SW480 (cell line): ENCODE measurements at places on chromosomes 7 and 10.

- no peak for DNase-seq
These were observed 242.6 kb downstream of the CNTNAP2 start for GRCh38 chr7:146359176-146359575.

DNA sequence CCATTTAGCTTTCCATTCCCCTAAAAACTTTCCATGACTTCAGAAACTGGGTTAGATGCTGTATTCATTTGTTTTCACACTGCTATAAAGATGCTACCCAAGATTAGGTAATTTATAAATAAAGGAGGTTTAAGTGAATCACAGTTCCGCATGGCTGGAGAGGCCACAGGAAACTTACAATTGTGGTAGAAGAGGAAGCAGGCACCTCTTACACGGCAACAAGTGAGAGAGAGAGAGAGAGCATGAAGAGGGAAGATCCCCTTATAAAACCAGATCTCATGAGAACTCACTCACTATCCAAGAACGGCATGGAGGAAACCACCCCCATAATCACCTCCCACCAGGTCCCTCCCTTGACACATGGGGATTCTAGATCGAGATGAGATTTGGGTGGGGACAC, 336.8 kb downstream of the TFEC start:
- no peak for DNase-seq

DNA sequence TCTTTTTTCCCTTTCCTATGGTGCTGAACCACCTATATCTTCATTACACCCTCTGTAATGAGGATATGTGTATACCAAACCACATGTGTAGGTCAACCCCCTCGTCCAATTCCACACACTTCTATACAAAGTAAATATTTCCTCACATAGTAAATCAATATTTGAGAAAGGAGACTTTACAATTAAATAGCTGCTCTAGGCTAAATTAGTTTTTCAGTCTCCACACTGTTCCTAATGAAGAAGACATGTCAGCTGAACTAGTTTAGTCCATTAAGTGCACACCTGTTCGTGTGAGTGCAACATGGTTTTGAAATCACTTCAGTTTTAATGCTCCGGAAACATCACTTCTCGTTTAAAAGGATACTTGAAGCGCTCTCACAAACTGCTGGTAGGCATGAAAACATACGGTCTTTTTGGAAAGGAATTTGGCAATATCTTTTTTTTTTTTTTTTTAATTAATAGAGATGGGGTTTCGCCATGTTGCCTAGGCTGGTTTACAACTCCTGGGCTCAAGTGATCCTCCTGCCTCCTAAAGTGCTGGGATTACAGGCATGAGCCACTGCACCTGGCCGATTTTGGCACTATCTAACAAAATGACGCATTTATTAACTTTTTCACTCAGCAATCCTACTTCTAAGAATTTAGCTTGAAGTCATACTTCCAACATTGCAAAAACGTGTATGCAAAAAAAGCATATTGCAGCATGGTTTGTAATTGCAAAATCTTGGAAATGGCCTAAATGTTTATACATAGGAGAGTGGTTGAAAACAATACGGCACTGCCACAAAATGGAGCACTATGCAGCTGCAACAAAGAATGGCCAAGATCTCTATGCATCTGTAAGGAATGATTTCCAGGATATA, 2.1 kb upstream of the XRCC2 start:
- no peak for DNase-seq

DNA sequence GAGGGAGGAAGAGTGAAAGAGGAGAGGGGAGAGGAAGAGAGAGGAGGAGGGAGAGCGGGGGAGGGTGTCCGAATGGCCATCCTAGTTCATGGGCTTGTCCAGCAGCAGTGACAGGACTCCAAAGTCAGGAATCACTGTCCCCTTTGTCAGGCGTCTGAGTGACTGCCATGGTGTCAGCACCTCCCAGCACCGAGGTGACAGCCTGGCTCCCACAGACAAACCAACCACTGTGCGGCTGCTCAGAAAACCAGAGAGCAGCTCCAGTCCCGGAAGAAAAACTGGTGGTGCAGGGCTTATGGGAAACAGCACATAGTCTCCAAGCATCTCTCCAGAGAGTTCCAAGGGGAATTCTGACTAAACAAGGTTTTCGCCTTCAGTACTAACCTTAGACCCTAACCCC, 18.9 kb upstream of the FGFR2 start:
- no peak for DNase-seq

- no peak for DNase-seq
These were observed 18.6 kb upstream of the LMTK2 start for GRCh38 chr7:98088109-98088508.

DNA sequence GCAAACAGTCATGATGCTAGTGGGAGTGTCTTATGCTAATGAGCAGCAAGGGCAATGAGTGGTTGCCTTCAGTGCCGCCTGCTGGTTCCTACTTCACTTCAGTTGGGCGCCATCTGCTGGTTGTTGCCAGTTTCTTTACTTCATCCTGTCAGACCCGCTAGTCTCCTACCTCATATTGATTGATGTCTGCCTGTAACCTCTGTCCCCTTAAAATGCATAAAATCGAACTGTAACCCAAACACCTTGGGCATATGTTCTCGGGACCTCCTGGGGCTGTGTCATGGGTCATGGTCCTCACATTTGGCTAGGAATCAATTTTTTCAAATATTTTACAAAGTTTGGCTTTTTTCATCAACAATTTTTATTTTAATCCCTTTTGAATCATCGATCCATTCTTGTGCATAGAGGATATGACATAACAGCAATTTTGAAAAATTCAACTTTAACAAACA, 62.8 kb upstream of the C7orf33 start:
- peak; percentile 88 for DNase-seq

DNA sequence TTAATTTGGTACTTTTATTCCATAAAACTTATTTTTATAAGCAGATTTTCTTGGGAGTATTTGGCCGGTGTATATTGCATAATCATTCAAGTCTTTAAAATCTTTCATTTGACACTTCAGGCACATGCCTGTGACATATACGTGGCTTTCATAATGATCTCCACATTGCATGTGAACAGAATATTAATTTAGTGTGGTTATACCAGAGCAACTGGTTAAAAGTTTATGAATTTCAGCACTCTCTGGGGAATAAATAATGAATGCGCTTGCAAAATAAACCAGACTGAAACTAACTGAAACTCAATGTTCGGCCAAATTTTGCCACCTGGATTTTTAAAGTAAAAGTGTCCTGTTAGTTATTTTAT, 242.3 kb downstream of the GLI3 start:
- DNase-seq, result no peak

- no peak for DNase-seq
These were observed 61.3 kb downstream of the FOXL3 start for GRCh38 chr7:351256-351655.

DNA sequence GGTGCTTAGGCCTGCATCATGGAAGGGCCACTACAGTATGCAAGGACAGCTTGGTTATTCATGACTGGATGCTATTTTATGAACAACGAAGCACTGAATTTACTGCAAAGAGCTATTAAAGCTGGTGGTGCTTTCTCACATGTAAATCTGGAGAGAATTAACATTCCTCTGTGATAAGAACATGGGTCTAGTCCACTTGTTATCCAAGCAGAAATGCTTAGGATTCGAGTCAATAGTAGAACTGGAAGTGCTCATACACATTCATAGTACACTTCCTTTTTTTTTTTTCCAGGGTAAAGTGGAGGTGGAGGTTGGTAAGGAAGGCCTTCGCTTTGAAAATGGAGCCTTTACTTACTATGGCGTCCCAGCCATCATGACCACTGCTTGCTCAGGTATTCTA, 35.0 kb downstream of the CNNM1 start:
- no peak for DNase-seq

DNA sequence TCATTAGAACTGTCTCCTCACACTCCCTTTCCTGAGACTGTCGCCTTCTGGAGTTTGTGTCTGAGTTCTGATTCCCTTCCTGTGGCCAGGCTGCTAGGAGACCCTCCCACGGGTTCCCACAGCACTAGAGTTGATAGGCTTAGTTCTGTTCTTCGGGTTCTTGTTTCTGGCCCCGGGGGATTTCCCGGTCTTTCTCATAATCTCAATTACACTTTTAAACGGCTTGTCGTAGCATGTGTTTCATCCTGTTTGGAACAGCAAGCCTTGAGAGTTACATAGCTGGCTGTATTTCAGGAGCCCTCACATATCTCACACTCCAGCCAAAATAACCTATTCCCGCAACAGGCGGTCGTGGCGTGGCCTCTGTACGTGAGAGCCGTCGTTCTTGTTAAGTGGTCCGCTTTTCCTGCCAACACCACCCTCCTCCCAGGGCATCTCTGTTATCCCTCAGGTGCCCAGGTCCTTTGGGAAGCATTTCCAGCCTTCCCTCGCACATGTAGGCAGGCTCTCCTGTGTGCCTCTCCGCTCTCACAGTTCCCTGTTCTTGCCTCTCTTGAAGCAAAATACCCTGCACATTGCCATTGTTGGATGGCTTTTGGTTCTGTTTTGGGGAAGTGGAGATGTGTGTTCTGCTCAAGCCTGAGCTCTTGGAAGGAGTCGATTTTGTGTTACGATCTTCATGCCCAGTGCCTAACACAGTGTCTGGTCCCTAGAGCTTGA, 46.0 kb downstream of the CDC123 start:
- no peak for DNase-seq
